ENCODE measurements at places on chromosomes 5 and 9.

- no peak for DNase-seq
Observed at GRCh38 chr9:77710316-77710715, 62.2 kb upstream of the GNA14 start.

GRCh38 chr5:66197764-66198405, 53.8 kb downstream of the SREK1 start:
- DNase-seq, result no peak

GRCh38 chr5:65172486-65173129, 309.1 kb downstream of the ADAMTS6 start:
- peak; percentile 13 for DNase-seq

DNA sequence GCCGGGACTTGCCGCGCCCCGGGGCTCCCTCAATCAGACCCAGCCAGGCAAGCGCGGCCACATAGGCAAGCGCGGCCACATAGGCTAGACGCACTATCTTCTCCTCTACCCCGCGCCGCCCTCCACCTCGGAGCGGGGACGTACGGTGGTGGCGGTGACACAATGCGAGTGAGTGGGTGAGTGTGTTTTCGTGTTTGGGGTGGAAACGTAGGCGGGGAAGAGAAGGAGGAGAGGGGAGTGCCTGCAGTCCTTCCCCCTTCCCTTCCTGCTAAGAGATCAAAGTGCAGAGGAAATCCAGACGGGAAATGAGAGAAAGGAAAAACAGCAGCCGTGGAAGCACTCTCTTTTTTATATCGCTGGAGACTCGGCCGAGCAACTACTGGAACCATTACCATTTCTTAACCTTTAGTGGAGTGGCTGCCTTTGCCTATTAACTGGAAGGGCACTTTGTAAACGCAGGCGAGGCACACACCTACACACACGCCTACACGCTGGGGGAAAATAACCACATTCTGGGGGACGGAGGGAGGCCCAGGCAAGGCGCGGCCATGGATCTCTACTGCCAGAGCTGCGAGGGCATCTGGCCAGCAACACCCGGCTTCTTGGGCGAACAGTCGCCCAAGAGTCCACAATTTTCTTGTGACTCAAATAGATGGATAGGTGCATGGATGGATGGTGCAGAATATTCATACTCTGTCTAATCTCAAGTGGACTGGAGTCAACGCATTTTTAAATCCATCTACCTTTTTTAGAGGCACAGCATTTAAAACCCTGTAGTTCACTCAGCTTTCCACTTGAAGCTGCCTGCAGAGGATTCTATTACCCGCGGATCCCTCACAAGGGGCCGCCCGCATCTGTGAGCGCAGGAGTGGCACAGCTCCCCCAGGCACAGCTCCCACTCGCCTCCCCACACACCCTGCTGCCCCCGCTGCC, 2.1 kb downstream of the EDIL3 start:
- DNase-seq, result no peak

DNA sequence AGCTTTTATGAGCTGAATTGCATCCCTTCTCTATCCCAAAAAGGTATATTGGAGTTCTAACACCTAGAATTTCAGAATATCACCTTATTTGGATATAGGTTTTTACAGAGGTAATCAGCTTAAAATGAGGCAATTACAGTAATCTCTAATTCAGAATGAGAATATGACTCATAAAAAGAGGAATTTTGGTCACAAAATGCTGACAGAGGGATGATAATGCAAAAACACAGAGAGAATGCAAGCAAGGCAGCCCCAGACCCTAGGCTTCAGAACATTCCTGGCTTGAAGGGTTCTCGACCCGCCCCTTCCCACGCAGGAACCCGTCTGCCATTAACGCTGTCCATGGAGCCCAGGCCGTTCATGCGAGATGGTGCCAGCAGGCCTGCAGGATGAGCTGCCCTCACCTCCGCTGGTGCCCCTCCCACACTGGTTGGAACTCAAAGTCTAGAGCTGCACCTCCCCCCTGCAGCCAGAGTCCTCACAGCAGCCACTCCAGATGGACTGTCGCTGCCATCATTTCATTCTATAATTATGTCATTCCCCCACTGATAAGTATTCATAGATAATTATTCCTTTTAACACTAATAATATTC, 1173.4 kb upstream of the ACO1 start:
- peak; percentile 17 for DNase-seq

Data from stimulated activated CD4-positive, alpha-beta T cell treated with anti-CD3 and anti-CD28 coated beads, Interleukin-12 subunit alpha, Interleukin-12 subunit beta, amount 100 ng/mL, for 4 hours (primary cell).